ENCODE measurements at places on chromosomes 5 and 9.
A peak's percentile ranks its signal among the peaks of the same experiment; 100 is the strongest.

DNA sequence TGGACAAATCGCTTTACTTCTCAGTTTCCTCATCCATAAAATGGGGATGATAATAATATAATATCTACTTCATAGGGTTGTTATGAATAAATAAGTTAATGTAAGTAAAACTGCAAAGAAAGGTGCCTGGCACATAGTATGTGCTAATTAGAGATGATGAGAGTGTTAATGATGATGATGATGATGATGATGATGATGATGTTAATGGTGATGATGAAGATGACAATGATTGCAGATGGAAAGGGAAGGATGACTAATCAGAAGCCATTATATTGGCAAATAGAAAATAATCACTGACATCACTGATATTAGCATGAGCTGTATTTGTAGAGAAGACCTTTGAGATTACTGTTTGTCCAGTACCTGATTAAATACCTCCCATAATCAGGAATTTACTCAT, 20.6 kb downstream of the RAD1 start:
- DNase-seq = no peak

GRCh38 chr9:73153793-73154227, 2.1 kb downstream of the ANXA1 start:
- DNase-seq = no peak

GRCh38 chr5:176606032-176606431, 3.9 kb downstream of the GPRIN1 start:
- DNase-seq = no peak

DNA sequence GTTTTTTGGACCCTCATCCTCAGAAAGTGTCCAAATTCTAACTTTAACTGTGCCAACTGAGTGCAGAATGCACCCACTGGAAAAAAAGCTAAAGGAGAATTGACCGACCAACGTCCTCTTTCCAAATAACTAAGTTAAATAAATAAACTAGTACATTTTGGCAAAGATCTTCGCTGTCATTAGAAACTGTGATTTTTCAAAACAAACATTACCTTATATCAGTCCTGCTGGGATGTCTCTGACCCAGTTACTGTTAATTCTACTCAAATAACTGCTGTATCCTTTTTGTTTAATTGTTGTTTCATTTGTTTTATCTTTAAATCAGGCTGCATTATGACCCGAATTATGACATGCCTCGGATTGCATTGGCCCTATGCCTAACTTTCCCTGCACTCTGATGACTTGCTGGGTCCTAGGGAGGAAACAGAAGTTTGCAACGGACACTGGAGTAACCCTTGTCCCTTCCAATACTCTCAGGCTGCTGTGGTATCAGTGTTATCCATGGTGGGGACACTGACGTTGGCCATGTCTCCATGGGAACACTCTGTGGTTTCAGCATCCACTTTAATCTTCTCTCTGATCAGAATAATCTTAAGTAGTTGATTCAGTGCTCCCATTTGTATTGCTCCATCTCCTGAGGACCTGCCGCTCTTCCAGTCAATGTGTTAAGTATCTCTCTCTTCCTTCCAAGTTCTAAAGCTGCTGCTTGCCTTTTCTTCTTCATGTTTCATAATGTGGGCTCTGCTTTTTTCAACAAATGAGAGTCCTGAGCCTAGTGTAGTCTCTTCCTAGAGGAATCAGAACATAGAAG, 11.1 kb upstream of the IFNA5 start:
- no peak for DNase-seq

GRCh38 chr5:174571662-174572397, 152.6 kb upstream of the MSX2 start:
- no peak for DNase-seq

DNA sequence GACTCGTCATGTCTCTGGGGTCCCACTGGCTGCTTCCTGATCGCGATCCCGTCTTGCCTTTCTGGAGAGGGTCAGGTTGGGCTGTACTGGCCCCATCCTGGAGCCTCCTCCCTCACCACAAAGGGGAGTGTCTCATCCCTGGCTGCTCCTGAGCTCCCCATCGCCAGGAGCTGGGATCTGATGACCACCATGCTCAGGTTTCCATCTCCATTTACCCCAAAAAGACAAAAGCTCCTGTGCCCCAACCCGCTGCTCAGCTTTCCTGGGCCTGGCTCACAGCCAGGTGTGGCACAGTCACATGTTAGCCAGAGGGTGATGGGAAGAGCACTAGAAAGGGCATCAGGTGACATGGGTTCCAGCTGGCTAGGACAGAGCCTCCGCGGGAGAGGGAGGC, 47.3 kb upstream of the CDKN2AIPNL start:
- no peak for DNase-seq

- DNase-seq = no peak
Measured at GRCh38 chr5:116479776-116480675, 94.6 kb downstream of the SEMA6A start.

- no peak for DNase-seq
Measured at GRCh38 chr5:132266031-132266835, 8.7 kb downstream of the PDLIM4 start.

DNA sequence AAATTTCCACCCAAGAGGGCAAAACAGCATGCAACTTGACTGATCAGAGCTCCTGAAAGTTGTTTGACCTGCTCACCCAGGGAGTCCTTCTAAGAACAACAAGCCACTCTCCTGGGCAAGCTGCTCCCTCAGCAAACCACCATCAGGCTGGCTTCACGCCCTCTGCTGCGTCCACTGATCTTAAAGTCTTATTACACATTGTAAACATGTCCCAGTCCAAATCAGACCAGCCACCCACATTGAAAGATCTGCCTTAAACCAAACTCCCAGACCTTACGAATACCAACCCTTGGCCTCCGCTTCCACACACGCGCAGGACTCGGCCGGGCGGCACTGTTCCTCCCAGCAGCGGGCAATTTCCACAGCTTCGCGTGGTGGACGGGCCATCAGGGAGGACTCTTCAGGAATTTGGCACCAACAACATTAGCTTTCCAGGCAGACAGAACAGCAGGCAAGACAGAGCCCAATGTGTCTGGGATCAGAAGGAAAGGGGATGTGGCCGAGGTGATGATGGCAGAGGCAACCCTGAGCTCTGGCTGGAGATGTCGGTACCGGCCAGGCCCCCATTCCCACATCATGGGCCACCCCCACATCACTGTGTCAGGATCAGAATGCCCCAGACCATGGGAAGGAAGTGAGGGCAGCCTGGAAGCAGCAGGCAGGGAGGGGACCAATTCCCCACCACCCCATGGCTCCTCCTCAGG, 56.8 kb downstream of the SEMA4D start:
- DNase-seq = no peak

- no peak for DNase-seq
Measured at GRCh38 chr9:1048811-1049210, 1.3 kb upstream of the DMRT2 start.

DNA sequence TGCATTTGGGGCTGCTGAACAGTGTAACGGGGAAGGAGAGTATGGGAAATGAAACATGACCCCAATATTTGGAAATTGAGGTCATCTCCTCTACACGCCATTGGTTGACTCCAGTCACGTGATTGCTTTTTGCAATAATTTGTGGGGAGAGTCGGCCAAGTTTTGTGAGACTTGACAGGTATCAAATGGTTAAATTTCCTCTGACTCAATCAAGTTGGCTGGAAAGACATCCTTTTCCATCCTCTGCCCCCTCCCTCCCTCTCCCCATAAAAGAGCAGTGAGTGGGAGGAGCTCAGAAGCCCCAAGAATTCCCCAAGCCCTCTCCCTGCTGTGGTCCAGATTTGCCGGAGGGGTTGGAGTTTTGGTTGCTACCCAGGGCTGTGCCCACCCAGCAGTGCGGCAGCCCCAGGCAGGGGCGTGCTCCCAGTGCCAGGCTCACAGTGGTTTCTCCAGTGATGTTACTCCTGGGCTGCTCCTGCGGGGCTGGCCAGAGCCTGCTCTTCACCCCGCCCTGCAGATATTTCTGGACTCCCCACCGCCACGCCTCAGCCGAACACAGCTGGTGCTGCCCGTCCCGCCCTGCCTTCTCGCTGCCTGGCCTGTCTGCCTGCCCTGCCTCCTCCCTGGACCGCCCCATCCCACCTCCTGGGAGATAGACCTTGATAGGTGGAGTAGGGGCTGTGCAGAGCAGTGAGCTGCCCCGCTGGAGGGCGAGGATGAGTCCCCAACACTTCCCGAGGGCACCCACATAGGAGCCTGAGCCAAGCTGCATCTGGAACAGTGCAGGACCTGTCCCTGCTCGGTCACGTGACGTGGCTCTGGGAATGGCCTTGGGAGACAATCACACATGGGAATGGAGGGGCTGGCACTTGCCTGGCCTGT, 3.4 kb downstream of the COL5A1 start:
- DNase-seq = no peak

- peak; percentile 59 for DNase-seq
Measured at GRCh38 chr5:137660349-137660817, 75.5 kb downstream of the KLHL3 start.

GRCh38 chr9:33379666-33380389, 22.5 kb downstream of the AQP7 start:
- DNase-seq = no peak

DNA sequence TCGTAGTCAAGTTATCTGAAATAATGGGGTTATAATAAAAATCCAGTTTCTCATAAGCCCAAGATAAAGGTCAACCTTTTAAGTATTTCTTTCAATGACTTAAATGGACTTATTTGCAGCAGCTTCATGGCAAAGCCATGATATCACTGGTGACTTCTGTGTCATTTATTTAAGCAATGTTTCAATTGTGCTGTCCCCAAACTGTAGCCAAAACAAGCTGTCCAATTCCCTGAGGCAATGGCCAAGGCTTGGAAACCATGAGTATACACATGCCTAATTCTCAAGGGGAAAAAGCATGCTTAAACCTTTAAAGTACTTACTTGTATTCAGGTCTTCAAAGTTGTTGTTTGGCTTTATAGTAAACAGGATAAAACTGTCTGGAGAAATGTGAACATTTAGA, 376.4 kb upstream of the TNC start:
- no peak for DNase-seq

- no peak for DNase-seq
Measured at GRCh38 chr5:107501965-107502675, 168.6 kb downstream of the EFNA5 start.

DNA sequence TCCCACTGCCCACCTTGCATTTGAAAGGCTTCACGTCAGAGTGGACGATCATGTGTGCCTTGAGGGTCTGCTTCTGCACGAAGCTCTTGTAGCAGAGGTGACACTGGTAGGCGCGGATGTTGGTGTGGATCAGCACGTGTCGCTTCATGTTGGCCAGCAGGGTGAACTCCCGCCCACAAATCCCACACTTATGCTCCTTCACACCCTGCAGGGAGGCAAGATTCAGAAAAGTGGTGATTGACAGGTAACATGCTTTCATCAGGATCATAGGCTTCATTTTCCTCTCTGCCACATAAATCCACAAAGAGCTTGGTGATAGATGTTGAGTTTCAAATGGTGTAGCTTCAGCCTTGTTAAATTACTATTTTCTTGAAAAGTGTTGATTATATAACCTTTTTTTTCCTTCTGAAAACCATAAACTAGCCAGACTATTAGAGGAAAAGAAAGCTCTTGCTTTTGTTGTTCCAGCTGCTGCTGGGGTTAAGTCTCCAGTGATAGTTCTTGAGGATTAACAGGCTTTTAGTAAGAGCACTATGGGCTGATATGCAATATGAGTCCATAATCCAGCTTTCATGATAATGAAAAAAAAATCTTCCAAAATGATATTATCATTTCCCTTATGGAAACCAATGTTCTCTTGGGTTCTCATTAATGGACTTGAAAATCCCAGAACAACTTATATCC, 50.7 kb downstream of the ZNF366 start:
- DNase-seq = no peak

GRCh38 chr9:108703429-108703828, 152.4 kb downstream of the ACTL7B start:
- no peak for DNase-seq

GRCh38 chr5:37772255-37772654, 67.6 kb downstream of the GDNF start:
- no peak for DNase-seq

DNA sequence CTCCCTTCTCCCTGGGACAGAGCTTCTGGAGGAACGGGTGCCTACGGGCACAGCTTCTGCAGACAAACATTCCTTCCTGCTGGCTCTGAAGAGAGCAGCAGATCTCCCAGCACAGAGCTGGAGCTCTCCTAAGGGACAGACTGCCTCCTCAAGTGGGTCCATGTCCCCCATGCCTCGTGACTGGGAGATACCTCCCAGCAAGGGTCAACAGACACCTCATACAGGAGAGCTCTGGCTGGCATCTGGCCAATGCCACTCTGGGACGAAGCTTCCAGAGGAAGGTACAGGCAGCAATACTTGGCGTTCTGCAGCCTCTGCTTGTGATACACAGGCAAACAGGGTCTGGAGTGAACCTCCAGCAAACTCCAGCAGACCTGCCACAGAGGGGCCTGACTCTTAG, 227.9 kb downstream of the SPATA31D1 start:
- no peak for DNase-seq

Measured in CD4-positive, alpha-beta T cell treated with Interferon gamma for 1 hour (primary cell).